ENCODE measurements at places on chromosomes 7 and 10.

DNA sequence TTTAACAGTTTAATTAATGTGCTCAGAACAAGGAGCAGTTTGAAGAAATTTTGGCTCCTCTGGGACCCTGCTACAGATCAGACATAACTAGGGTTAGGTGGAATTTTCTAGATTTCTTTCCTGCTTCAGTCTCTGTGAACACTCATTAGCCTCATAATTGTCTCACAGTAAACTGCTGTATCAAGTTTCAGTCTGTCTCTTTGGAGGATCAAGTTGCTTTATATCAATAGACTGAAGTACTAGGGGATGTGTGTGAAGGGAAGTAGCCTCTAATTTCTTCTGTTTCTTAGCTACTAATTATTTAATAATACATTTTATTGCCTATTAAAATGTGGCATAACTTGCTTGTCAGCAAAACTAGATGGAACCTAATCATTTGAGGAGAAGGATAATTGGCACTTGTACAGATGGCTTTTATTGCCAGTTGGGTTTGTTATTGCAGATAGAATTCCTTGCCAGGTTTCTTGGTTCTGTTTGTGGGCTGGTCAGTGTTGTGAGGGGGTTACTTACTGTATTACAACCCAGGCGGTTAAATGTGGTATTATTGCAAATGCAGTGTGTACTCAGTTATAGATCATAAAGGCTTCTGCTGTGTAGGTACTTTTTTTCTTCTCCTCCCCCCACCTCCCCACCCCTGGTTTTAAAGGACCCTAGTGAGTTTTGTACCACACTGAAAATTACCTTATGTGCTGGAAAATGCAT lies 758.0 kb downstream of the AUTS2 start:
- DNase-seq: no peak

GRCh38 chr10:93367664-93368063 lies 114.5 kb downstream of the MYOF start:
- no peak for DNase-seq

- no peak for DNase-seq
Measured at GRCh38 chr10:20698837-20699236, 198.3 kb downstream of the NEBL start.

DNA sequence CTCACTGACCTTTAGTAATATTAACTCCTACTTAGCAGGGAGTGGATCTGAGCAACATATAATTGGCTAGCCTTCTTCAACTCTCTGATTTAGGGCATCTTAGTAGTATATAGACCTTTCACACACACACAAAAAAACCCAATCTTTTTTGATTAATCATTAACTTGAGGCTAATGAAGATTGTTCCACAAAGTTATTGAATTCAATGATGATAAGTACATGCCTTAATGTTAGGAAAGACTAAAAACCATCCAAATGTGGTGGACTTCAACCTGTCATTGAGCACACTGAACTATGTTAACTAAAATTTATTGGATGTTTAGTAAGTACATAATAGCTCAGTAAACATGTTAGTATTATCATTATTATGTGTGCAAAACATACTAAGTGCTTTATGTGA lies 179.4 kb upstream of the SLC25A13 start:
- DNase-seq: no peak

GRCh38 chr10:100829097-100829870 lies 83.5 kb upstream of the SLF2 start:
- DNase-seq: no peak

DNA sequence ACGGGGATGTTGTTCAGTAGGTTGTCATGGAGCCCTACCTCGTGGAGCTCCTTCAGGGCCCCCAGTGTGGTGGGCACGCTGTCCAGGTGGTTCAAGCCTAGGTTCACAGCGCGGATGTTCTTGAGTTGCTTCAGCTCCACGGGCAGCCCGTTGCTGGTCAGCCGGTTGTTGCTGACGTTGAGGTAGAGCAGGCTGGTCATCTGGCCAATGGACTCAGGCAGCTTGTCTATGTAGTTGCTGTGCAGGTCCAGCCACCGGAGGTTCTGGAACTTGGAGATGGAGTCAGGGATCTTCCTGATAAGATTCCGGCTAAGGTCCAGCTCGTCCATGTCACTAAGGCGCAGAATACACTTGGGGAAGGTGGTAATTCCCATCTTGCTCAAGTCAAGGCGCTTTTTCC lies 26.0 kb downstream of the LRRC18 start:
- no peak for DNase-seq

GRCh38 chr10:70508912-70509756 lies 30.6 kb downstream of the PALD1 start:
- no peak for DNase-seq

- no peak for DNase-seq
Measured at GRCh38 chr7:128755819-128756476, 16.8 kb downstream of the CALU start.

- no peak for DNase-seq
Measured at GRCh38 chr10:68223535-68224165, 8.3 kb downstream of the ATOH7 start.

DNA sequence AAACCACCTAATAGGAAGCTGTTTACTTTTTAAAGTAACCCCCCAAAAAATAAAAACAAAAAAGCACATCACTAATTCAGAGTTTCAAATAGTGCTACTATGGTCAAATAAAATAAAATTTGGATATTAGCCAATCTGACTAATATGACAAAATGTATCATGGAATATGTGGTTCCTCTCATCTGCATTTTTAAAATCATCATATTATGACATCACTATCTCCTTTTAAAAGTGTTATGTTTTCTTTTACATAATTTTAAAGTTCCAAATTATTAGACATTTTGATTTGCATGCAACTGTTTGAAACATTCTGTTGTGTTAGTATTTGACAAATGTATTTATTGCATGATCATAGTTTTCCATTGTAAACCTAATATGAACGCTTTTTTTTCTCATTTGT lies 110.4 kb downstream of the AASS start:
- DNase-seq: no peak

DNA sequence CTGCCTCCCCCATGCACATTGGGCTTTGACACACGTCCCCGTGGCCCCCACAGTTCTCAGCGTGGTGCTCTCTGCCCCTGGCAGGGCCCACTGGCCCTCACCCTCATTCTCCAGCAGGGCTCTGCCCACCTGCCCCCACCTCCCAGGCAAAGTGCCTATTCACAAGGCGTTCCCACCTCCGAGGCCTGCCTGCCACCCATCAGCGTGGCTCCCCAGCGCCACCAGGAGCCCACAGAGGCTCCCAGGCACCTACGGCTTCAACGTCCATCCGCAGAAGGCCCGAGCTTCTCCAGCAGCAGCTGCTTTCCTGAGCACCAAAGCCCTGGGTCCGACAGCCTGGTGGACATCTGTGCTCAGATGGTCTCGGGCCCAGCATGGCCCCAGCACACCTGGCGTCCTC lies 211.8 kb upstream of the PPP2R2D start:
- no peak for DNase-seq

GRCh38 chr10:69847458-69847857 lies 45.8 kb downstream of the COL13A1 start:
- DNase-seq: no peak

GRCh38 chr7:140391634-140392033 lies 6.7 kb downstream of the SLC37A3 start:
- no peak for DNase-seq

GRCh38 chr10:106341356-106341755 lies 823.1 kb downstream of the SORCS1 start:
- DNase-seq: no peak

DNA sequence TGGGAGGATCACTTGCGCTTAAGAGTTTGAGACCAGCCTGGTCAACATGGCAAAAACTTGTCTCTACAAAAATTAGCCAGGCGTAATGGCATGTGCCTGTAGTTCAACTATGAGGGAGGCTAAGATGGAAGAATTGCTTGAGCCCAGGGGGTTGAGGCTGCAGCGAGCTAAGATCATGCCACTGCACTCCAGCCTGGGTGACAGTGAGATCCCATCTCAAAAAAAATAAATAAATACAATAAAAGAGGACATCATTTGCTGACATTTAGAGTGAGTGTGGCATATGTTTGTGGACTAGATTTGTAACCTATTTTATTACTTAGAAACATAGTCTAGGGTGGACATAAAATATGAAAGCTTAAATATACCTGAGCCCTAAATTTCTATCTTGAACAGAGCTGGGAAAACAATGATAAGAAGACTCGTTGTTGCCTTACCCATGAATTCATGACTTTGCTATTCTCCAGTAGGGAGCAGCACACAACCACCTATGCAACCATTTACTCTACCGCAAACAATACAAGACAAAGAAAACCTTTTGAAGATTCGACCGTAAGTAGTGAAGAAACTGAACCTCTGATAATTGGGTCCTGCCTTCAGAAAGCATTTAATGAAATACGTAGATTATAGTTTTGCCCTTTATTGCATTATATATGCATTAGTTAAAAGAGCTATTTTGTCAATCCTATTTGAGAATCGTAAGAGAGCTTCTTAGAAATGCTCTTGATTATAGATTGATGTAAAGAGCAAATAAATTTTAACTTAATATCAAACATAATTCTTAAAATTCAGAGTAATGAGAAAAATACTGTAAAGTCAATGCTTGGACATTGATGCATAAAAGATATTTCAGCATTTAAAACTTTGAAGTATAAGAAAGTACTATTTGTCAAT lies 83.5 kb downstream of the GNAT3 start:
- no peak for DNase-seq

DNA sequence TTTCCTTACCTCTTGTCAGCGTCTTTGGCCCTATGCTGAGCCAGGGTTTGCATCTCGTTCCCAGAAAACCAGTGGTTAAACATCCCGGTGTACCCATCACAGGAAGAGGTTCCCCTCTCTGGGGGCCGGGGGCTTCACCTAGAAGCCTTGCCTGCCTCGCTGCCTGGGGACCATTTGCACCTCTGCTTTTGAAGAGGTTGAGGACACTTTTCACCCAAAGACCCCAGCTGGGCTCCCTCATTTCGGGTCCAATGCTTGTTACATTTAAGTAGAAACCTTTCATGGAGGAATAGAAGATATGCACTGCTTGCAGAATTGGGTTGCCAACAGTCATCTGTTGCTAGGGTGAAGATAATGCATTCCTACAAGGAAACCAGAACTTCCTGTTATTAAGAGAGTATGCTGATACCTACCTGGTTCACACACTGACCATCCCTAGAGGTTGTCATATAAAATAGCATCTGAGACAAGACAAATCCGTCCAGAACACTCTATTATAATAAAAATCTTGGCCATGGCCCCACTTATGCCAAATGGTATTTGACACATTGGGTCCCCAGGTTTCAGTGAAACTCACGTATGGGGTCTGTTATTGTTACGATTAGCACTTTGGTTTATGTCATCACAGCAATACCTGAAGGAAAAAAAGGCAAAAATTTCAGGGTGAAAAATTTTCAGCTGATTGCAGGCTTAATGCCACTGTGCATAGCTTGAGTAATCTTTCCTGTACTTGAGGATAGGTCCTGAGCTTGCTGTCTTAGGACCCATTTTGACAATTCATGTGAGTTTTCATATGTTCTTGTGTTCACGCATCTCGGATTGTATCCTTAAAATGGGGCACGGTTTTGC lies 917 bp downstream of the ZNF365 start:
- no peak for DNase-seq

- no peak for DNase-seq
Measured at GRCh38 chr7:98617960-98618418, 904 bp downstream of the NPTX2 start.

DNA sequence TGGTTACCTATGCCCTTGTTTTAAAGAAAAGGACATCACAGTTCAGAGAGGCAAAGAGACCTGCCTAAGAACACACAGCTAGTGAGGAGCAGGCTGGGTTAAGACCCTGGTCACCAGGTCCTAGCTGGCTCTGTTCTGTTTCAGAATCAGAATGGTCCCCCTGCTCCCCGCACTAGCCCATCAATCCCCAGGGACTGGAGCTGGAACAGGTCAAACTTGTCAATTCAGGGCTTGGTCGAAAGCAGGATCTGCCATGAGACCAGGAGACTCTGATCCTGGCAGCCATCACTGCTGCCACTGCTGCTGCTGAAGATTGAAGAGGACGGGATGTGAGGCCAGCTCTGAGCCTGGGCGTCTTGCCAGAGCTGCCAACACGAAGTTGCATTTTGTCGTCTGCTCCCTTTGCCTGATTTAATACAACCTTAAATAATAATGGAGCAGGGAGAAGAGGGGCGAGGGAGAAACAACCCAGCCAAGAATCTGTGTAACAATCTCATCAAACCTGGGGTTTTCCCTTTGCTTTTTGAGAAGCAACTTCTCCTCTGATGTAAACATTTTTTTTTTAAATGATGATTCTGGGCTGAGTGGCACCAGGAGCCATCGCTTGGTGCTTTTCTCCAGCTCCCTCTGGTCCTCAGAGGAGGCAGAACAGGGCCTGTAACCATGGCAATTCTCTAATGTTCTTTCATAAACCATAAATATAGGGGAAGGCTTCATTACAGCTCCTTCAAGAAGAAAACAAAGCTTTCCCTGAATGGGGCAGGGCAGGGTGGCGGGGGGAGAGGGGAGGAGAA lies 119.0 kb upstream of the SORCS3 start:
- no peak for DNase-seq

DNA sequence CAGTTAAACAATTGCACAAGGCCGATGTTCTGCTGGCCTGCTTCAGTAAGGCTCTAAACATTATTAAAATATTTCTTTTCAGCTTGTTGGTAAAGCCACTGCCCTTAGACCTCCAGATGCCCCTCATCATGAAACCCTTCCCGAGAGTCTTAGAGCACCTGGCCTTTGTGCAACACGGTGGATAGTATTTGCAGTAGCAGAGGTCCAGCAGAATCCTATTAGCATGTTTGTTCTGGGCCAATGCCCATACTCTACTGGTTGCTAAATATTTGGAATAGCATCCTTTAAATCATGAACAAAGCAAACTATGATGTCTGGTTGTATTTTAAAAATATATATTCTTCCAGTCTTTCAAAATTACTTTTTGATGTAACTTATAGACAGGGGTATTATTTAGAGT lies 584.6 kb downstream of the CNTNAP2 start:
- DNase-seq: no peak

DNA sequence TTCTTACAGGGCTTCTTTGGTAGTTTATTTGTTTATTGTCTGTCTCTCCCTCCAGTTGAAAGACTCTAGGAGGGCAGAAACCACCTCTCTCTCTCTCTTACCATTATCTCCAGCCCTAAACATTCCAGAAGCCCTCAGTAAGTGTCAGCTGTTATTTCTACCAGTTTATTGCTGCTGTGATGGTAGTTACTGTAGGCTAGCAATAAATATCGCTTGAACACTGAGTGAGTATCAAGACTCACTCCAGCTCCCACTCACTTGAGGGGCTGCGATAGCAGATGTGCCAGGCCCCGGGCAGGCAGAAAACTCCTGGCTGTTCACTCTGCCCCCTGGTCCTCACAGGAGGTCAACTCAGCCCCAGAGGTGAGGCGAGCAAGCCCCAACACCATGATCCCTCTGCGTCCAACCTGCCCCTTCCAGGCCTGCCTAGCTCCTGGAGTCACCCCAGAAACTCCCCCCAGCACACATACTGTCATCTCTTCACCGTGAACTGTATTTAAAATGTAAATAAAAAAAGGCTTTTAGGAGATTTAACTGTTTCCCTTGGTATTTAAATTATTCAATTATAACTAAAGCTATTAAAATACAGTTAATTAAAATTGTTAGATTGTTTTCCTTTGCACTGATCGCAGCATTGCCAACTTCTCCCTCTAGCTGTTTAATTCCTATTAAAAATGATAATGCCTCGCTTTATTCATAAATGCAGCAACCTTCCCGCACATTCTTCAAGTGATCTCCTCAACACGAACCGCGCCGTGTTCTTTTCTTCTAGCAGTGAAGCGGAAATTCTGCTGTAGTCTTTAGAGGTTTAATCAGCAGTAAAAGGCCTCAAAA lies 321.1 kb upstream of the ZMIZ1 start:
- DNase-seq: no peak

- DNase-seq: no peak
Measured at GRCh38 chr7:88041583-88041982, 107.5 kb downstream of the ADAM22 start.
